ENCODE measurements at places on chromosomes 2 and 18.
A peak's percentile ranks its signal among the peaks of the same experiment; 100 is the strongest.

DNA sequence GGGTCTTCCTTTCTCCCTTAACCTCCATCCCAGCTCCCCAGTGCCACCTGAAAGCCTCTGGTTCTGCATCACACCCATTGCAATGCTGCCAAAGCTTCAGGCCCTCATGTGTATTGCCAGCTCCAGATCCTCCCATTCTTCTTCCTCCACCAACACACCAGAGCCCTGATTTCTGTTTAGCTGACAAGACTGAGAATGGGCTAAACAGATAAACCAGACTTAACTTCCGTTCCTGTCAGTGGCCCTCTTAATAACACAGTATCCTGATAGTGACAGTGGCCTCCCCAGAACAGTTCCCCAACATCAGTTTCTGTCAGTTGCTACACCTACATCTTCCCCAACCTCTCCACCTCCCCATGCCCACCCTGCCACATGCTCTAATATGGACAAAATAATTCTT is 31.3 kb upstream of the C1D start:
- no peak for DNase-seq

- no peak for DNase-seq
Measured at GRCh38 chr2:232815569-232815968, 39.2 kb upstream of the KCNJ13 start.

DNA sequence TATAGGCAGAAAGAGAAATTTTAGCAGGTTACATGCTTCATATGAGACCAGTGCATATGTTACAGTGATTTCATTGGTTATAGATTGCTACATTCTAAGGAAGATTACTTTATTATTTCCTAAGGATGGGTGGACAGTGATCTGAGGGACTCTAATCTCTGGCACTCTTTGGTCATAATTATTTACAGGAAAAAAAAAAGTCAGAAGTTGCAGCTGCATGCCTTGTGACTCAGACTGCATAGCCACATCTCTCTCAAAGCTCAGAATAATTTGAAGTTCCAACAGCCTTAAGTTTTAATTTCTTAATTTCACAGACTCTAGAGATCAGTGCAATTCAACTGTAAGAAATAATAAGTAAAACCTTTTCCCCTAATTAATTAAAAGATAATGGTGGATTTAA is 27.1 kb upstream of the BARD1 start:
- no peak for DNase-seq

GRCh38 chr2:78202366-78202765 is 680.2 kb upstream of the LRRTM4 start:
- no peak for DNase-seq

GRCh38 chr2:162073888-162074631 is at the start of gene DPP4:
Gene DPP4, minus strand, starts transcription at chr2:162074215. Its CDS starts 234 bp downstream, at chr2:162073981.
- DNase-seq, result no peak

DNA sequence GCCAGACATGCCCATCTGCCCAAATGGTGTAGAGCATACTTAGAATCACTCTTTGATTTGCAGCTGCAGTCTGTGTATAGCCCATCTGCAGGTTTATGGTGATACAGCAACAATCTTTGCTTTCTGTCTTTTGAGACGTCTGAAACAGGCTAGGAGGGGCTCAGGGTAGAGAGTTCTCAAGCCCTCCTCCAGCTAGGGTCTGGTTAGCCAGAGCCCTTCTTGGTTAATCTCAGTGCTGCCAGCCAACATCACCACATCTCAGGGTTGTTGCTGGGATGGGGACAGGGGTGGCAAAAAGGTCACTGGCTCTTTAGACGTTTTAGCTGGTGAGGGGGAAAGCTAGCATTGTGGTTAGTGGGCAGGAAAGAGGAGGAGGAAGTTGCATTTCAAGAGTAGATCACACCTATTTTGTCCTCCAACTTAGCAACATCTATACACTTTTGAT is 136.6 kb upstream of the ACAA2 start:
- DNase-seq, result no peak

GRCh38 chr2:45909677-45910191 is 258.3 kb downstream of the PRKCE start:
- DNase-seq, result peak; percentile 87

DNA sequence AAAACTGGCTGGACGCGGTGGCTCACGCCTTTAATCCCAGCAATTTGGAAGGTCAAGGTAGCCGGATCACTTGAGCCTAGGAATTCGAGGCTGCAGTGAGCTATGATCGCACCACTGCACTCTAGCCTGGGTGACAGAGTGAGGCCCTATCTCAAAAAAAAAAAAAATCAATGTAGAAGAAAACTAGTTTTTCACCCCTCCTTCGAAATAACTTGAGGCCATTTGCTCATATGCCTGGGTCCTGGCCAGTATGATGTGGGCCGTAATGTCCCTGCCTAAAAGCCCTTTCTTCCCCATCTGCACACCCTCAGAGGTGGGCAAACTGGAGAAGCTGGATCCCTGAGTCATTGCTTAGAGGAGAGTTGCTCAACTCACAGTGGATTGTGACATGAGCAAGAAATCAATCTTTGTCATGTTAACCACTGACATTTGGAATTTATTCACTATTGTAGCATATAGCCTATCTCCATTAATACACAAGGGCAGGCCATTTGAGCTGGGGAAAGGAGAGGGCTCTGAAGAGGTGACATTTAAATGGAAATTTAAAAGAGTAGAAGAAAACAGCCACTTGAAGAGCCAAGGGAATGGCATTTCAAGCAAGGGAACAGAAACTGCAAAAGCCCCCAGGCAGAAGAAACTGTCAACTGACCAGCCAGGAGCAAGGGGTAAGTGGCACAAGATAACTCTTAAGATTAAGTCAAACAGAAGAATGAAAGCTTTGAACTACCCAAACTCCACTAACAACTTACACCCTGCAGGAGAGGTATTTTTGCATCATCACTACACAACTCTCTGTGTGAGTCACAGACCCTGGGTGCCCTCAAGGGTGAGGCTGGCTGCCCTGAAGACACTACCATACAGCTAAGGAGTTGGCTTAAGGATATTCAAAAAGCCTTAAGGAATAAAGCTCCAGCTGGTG is 7.6 kb upstream of the METTL21A start:
- peak; percentile 92 for DNase-seq

- no peak for DNase-seq
Measured at GRCh38 chr2:235312571-235312970, 181.3 kb upstream of the AGAP1 start.
